ENCODE measurements at places on chromosomes 1 and 21.

GRCh38 chr1:19007491-19008441 is 51.3 kb upstream of the IFFO2 start:
- no peak for DNase-seq

- DNase-seq, result no peak
These were observed 20.1 kb downstream of the OSBPL9 start for GRCh38 chr1:51636764-51637522.

- DNase-seq, result no peak
These were observed 44.4 kb upstream of the B3GALT5 start for GRCh38 chr21:39568361-39568760.

- DNase-seq, result no peak
These were observed 31.8 kb upstream of the MAGOH start for GRCh38 chr1:53270107-53270506.

DNA sequence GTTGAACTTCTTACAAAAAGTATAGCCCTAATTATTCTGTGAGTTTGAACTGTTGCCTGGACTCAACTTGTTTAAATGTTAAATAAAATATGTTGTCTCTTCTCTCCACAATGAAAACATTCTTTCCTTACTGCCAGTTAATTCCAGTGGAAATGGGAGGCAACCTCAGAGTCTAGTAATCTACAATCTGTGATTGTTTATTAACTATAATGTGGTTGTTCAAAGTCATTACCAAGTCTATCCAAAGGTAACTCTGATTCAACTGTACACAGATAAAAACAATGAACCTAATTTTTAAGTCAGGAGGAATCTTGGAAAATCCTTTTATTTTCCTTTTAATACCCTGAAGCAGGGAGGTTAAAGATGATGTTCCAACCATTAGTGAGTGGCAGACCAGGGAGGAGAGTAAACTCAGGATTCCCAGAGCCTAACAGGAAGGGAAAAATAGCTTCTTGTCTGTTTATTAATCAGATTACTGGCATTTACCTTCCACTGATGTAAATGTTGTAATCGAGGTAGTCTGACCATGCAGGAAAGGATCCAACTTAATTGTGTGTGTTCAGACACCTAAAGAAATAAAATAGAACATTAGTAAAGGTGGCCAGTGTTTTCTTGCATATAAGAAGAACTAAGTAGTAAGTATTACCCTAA is 57.1 kb upstream of the TBX15 start:
- DNase-seq, result no peak

DNA sequence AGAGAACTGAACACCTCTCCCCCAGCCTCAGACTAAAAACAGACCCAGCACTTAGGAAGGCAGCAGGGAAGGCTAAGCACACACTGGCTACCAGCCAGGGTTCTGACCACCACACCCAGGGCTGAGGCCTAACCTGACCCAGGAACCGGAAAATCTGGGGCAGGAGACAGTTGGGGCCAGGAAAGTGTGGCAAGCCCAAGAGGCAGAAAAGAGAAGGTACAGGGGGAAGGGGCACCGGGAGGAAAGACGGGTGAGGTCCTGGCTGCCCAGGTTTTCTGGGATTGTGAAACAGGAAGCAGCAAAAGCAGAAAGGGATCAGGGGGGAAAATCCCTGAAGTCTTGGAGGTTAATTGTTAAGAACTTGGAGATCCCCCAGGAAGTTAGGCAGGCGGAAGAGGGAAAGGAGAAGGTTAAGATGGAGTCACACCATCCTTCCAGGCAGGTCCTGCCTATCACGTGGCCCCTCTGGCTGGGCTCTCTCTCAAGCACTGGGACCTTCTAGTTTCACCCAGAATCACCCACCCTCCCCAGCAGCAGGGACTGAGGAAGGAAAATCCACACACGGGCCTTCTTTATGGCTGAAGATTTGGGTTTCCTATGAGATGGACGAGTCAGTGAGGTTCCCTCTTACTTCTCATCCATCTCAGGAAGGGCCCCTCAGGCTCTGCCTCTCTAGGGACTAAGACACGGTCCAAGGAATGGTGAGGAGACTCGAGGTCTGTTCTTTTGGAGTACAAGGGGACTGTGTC is 2.6 kb downstream of the HDGF start:
- DNase-seq, result no peak

GRCh38 chr1:7405844-7406500 is 365.1 kb upstream of the VAMP3 start:
- DNase-seq, result no peak

DNA sequence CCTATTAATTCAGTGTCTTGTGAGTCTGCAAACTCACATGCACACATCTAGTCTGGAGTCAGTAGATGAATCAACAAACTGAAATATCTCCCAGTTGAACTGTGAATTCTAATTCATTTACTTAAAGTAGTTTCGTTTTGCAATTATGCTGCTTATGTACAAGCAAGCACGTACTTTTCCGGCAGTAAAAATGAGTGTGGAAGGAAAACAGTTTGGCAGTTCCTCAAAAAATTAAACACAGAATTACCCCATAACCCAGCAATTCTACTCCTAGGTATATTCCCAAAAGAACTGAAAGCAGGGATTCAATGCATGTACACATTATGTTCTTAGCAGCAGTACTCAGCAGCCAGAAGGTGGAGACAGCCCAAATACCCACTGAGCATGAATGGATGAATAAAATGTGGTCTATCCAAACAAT is 49.3 kb downstream of the GNB1 start:
- DNase-seq, result no peak

DNA sequence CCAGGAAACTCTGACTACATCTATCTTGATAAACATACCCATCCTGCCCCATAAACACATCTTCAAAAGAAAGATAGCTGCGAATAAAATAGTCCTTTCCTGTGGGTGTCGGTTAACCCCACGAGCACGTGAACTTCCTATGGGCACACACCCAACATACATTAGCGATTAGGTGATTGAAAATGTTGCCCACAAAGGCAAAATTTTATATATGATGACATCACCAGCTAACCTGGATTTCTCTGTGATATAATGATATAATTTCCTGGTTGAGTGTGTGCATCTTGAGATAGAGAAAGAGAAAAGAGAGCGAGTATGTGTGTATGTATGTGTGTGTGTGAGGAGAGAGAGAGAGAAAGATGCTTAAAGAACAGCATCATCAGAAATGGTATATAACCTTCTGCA is 296.1 kb downstream of the PTPRC start:
- DNase-seq, result no peak

- DNase-seq, result no peak
These were observed 23.7 kb downstream of the FAF1 start for GRCh38 chr1:50936321-50936720.

GRCh38 chr1:72954943-72955342 is 672.6 kb upstream of the NEGR1 start:
- DNase-seq, result no peak

GRCh38 chr1:64363111-64363510 is 106.8 kb upstream of the CACHD1 start:
- DNase-seq, result no peak

DNA sequence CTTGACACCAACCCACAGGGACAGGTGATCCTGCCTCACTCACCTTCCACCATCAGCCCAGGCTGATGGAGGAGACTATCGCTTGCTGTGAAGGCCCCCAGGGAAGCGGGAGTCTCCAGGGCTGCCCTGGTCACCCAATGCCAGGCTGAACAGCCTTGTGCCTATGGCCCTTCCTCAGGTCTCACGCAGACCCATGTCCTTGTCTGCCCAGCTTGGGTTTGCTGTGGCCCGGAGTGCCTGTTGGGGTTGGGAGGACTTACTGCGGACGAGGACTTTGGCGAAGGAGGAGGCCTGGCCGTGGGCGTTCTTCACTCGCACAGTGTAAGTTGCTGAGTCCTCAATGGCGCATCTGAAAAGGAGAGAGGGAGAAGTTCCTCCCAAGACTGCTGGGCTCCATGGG is 14.3 kb downstream of the MYOM3 start:
- no peak for DNase-seq

DNA sequence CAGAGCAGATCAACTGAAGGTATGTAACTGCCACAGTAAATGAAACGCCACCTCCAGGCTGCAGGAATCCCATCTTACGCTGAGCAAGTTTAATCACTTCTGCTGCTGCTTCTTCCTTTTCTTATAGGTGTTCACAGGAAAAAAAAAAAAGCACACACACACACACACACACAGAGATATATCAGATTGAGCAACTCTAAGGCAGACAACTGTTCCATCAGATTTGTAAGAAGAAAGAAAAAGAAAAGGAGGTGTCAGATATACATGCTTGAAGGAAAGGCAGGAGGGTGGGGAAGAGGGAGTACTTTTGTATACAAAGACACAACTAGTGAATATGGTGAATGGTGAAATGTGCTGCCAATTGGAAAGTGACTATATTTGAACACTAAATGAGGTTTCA is 28.6 kb downstream of the DSTYK start:
- no peak for DNase-seq

DNA sequence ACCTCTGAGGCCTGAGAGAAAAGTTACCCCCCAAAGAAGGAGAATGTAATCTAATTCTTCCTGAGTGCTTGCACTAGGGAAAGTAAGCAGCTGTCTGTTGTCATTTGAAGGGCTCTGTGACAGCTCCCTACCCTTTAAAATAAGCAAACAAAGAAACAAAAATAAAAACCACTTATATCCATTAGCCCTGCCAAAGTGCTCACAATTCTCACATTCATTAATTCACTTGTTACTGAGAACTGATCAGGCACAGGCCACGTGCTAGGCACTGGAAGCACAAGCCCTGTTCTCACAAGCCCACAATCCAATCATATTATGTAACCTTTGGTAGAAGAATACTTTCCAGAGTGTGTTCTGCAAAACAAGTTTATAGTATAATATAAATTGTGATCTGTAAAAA is 199.4 kb downstream of the ZC3H11B start:
- DNase-seq, result no peak

GRCh38 chr1:219670426-219671149 is 57.7 kb upstream of the ZC3H11B start:
- DNase-seq, result no peak

DNA sequence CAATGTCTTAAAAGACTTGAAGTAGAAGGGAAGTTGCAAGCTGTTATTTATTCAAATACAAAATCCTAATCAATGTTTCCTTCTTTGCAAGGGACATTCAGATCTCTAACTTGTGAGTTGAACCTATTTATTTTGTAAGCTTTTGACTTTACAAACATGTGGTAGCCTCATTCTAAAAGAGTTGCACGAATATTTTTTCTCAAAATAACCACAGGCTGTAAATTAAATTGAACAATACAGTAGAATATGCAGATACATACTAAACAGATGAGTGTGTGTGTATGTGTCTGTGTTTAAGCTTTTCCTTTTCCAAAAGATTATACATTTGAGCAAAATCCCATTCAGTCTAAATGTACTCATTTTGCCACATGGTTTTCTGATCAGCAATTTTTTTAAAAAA is 4.8 kb upstream of the DYNLT5 start:
- DNase-seq, result no peak

- DNase-seq, result no peak
These were observed 157.9 kb upstream of the NRIP1 start for GRCh38 chr21:15222707-15223106.

DNA sequence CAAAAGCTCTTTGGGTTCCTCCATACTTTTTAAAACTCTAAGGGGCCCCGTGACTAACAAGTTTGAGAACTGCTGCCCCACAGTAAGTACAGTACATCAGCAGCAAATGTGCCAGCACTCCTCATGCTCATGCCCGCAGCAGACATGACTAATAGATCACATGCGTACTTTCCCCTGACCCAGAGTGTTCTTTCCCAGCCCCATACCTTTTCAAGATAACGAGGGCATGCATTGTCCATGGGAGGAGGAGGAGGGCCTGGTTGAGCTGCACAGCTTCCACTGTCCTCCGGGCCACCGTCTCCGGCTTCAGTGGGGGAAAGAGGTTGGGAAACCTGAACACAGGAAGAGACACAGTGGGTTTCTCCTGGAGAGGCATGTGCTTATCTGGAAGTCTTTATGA is 45.5 kb downstream of the DHRS3 start:
- no peak for DNase-seq

DNA sequence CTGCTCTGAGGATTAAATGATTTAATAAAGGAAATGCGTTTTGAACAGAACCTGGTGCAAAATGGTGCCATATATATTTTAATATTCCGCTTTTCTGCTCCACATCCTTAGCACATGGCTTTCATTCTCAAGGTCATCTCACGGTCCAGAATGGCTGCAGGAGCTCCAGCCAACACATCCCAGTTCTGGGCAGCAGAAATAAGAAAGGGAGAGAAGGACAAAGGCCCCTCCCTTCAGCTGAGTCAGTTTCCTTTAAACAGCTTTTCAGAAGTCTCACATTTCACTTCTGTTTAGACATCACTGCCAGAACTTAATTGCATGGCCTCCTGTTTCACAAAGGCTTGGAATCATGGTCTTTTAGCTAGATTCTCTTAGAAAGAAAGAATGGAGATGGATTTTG is 75.2 kb upstream of the LRRN2 start:
- no peak for DNase-seq

GRCh38 chr1:195773931-195774330 is 834.3 kb downstream of the KCNT2 start:
- DNase-seq, result no peak

- no peak for DNase-seq
These were observed 3.1 kb downstream of the ESPN start for GRCh38 chr1:6427441-6428390.

GRCh38 chr1:54111624-54112023 is 41.2 kb downstream of the CDCP2 start:
- no peak for DNase-seq

GRCh38 chr1:79376106-79376505 is 369.6 kb upstream of the ADGRL4 start:
- DNase-seq, result no peak

DNA sequence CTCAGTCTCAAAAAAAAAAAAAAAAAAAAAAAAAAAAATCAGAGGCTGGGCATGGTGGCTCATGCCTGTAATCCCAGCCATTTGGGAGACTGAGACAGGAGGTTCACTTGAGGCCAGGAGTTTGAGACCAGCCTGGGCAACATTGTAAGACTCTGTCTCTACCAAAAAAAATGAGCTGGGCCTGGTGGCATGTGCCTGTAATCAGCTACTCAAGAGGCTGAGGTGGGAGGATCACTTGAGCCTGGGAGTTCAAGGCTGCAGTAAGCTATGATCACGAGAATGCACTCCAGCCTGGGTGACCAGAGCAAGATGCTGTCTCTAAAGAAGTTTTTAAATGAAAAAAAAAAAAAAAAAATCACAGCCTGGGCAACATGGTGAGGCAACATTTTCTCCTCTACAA is 10.3 kb downstream of the SEMA4A start:
- no peak for DNase-seq

GRCh38 chr1:15354580-15354965 is 55.1 kb upstream of the EFHD2 start:
- DNase-seq, result no peak

- no peak for DNase-seq
These were observed 985.2 kb upstream of the B3GALT2 start for GRCh38 chr1:194171596-194171995.

- no peak for DNase-seq
These were observed 19.1 kb upstream of the HMGCS2 start for GRCh38 chr1:119787776-119788175.

Data from iPS DF 19.7 (cell line).